Bone marrow (tissue), 2 donors: ENCODE measurements at places on chromosomes 6 and 20.

DNA sequence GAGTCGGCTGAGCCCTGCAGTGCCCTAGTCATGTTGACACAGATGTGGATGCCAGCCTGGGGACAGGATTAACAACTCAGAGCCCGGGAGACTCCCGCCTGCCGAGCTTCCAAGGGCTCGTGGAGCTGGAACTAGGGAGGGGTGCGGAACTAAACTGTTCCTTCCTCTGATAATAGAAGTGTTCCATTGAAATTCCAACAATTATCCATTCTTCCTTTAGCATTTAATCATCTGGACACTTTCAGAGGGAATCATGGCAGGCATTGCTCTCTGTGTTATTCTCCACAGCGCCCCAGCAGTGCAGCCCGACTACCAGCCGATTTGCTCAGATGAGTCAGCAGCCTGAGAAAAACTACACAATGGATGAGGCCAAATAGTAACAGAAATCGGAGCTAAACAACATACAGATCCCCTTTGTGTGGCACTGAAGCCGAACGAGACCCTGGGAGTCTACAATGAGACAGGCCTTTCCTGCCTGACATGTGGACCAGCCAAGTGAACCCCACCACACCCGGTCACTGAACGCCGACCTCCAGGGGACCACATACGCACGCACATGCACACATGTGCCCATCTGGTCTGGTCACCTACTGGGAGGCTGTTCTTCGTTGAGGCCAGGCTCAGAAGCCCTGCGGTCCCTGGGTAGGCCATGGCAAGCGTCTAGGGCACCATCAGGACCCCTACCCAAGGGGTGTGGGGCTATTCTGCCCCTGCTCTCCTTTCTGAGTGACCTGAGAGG, 238.4 kb upstream of the AFDN start:
- no peak for DNase-seq

DNA sequence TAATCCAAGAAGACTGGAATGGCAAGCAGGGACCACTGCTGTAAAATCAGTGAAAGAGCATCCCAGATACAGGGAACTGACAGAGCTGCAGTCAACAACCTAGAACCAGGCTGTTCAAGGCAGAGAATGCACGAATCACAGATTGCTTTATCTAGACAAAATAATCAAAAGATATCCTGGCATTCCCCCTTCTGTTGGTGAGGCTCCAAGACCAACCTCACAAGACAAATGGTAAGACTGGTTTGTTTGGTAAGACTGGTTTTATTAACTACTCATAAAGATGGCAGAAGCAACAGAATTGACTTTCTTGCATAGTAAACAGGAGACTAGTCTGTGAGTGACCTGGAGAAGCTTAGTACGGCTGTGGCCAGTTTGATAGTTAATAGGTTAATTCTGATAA, 88.8 kb upstream of the AHI1 start:
- no peak for DNase-seq

DNA sequence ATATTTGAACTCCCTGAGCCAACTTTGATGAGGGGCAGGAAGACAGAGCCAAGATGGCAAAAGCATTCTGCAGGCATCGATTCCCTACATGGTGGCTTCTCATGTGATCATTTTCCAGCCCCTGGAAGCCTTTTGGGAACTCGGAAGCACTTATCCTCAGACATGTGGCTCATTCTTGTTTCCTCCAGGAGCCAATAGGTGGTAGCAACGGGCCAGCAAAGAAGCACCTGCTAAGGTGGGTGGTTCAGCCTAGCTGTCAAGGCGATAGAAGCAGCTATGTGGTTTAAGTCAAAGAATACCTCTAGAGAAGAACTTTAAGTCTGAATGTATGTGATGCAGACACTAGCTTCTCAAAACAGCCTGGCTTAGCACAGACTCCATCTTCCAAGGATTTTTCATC, 64.9 kb upstream of the PAX1 start:
- no peak for DNase-seq

DNA sequence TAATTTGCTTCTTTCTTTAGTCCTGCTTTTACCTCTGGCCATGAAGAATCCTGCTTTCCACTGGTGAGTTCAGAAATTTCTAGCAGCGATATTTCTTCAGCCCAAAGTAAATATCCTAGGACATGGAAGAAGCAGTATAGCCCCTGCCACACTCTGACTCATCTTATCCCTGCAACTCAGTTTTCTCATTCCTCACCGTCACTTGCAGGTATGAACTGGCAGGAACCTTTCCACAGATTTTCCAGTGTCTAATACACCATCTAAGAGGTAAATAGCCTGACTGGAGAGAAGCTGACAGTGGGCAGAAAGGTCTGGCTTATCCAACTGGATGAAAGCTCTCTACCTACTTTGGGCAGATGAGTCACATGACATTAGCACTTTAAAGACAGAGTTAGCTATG, 816.7 kb upstream of the FLRT3 start:
- DNase-seq: no peak

- peak; percentile 80 for DNase-seq
These were observed 567 bp upstream of the FNDC11 start for GRCh38 chr20:63553251-63553932.

GRCh38 chr20:4012589-4012988, 2.8 kb downstream of the RNF24 start:
- DNase-seq: peak; percentile 45

GRCh38 chr20:53786071-53786444, 192.4 kb upstream of the ZNF217 start:
- no peak for DNase-seq

DNA sequence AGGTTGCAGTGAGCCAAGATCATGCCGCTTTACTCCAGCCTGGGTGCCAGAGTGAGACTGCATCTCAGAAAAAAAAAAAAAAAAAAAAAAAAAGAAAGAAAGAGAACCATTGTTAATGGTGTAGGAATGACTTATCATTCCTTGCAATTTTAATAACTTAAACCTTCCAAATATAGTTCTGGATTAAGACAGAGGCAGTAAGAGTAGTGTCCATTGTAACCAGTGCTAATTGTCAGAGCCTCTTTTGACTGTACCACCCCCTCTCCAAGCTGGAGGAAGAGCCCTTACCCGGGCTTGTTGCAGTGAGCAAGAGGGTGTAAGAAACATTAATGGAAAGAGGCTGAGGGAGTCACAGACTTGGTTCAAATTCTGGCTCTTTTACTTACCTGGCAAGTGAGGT, 53.8 kb downstream of the SASH1 start:
- no peak for DNase-seq

DNA sequence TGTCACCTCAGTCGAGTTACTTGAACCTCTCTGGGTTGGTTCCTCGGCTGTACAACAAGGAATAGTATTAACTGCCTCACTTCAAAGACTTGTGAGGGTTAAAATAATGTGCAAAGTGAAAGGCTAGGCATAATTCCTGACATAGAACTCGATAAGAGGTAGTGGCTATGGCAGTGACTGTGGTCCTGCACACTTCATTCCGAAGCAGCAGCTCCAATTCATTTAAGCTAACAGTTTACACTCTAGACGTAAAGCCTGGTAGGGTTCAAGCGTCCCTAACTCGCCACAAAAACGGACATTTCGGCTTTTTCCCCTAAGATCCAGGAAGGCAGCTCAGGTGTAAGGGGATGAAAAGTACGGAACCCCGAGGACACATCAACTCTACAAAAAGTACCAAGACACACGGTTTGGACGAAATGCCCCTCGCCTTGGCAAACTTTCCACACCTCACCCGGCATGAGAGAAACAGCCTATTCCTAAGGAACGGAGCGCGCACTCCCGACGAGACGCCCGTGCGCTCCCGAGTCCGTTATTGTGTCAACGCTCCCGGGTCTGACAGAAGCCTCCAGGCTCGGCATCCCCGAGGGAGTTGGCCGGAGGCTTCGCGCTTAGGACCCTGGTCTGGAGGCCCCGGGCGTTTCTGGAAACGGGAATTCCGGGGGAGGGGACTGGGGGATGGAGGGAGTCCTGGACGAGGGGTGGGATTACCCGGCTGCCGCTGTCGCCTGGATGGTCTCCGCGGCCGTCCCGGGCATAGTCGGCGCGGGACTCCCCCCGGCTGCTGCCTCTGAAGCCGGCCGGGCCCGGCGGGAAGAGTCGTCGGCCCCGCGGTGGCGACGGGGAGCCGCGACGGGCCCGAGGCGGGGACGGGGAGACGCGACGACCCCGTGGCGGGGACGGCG, 937 bp downstream of the ZNF318 start:
- DNase-seq: no peak

GRCh38 chr20:60365882-60366281, 407.7 kb downstream of the CDH26 start:
- no peak for DNase-seq

- no peak for DNase-seq
These were observed at the start of gene ADGRF1 for GRCh38 chr6:47042275-47042791. TSS of gene ADGRF1 (minus strand) at chr6:47042332. CDS start at chr6:47029061, 13,271 bp downstream.

DNA sequence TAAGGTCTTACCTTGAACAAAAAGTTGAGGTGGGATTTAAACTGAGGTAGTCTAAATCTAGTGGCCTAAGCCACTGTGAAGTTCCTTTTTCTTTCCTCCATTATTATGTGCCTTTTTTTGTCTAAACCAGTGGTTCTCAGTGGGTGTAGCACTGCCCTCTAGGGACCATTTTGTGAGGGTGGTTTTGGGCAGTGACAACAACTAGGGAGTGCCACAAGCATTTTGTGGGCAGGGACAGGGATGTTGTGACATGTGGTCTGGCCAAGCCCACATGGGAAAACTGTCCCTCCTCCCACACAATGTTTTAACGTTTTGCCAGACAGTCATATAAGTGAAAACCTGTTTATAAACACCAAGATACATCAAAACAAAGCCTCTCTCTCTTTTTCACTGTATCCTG, 899.4 kb upstream of the FLRT3 start:
- no peak for DNase-seq

DNA sequence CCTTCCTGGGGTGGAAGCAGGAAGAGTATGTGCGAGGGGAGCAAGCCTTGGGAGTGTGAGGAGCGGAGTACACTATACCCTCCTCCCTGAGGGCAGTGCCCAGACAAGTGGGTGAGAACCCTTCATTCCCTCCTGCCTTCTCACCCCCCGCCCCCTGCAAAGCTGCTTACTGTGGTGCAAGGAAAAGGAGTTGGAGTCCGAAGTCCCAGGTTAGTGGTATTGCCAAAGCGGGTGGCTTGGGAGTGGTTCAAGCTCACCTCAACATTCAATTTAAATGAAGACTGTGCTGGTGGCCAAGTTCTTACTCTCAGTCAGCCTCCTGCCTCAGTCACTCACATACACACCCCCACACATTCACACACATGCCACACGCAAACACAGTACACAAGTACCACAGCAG, 74.7 kb upstream of the PRDM1 start:
- DNase-seq: no peak

- DNase-seq: no peak
These were observed 111.8 kb downstream of the AGPAT4 start for GRCh38 chr6:161161889-161162624.

- DNase-seq: no peak
These were observed 36.1 kb downstream of the SLC35D3 start for GRCh38 chr6:136958168-136958567.

- no peak for DNase-seq
These were observed 29.7 kb upstream of the FAM50B start for GRCh38 chr6:3819161-3820110.

DNA sequence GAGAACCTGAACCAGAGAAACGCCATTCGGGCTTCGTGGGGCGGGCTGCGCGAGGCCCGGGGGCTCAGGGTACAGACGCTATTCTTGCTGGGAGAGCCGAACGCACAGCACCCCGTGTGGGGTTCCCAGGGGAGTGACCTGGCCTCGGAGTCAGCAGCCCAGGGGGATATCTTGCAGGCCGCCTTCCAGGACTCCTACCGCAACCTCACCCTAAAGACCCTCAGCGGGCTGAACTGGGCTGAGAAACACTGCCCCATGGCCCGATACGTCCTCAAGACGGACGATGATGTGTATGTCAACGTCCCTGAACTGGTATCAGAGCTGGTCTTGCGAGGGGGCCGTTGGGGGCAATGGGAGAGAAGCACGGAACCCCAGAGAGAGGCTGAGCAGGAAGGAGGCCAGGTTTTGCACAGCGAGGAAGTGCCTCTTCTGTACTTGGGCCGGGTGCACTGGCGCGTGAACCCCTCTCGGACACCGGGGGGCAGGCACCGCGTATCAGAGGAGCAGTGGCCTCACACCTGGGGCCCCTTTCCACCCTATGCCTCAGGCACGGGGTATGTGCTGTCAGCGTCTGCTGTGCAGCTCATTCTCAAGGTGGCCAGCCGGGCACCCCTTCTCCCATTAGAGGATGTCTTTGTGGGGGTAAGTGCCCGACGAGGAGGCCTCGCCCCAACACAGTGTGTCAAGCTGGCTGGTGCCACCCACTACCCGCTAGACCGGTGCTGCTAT, 904 bp downstream of the B3GALT4 start:
- no peak for DNase-seq

GRCh38 chr6:82624251-82624650, 260.6 kb downstream of the TPBG start:
- no peak for DNase-seq

- DNase-seq: no peak
These were observed 97.9 kb downstream of the ID4 start for GRCh38 chr6:19934996-19935591.

- no peak for DNase-seq
These were observed 17.9 kb downstream of the CD40 start for GRCh38 chr20:46135856-46136633.

GRCh38 chr6:1312473-1313367, 822 bp downstream of the FOXQ1 start:
- DNase-seq: peak; percentile 11

DNA sequence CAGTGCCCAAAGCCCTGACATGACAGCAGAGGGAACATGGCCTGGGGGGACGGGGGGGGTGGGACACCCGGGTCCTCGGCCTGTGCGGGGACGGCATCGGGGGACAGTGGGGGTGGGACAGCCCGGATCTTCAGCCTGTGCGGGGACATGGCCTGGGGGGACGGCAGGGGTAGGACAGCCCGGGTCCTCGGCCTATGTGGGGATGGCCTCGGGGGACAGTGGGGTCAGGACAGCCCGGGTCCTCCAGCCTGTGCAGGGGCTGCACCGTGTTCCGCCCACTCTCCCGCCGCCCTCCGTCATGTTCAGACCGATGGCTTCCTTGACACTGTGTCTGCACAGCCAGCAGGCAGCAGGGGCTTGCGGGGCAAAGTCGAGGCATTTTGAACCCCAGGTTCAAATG, 7.0 kb downstream of the BIRC7 start:
- no peak for DNase-seq

DNA sequence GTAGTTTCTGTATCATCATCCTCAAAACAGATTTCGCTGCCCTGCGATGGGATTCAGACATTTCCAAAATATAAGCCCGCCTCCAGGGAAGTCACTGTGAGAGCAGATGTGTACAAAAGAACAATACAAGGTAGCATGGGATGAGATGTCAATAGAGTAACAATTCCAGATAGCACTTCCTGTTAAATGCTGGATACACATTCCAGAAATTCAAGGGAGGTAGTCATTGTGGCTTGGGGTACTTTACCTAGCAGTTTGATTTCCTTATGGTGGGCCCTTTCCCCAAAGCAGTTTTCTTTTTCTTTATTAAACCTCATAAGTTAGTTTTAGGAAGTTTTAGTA, 2.5 kb downstream of the RNF217 start:
- no peak for DNase-seq
